NCI-H1417 (cell line): ENCODE measurements at places on chromosomes 16 and 17.
A peak's percentile ranks its signal among the peaks of the same experiment; 100 is the strongest.

DNA sequence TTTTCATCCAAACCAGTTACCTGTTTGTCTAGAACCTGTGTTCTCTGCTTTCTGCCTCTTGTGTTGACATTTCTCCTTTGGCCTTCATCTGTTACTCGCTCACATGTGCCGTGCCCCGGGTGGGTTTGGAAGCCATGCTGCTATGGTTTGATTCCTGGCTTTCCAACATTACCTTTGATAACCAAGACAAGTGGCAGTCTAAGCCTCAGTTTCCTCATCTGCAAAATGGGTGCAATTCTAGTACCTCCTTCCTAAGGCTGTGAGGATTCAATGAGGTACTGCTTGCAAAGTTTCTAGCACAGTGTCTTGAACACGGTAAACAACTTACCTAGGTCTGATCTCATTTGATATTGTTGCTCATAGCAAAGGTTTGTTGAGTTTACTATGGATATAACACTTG, 665.0 kb downstream of the WWOX start:
- no peak for DNase-seq

- DNase-seq: no peak
Observed at GRCh38 chr17:56779322-56779721, 54.4 kb downstream of the C17orf67 start.

- DNase-seq: no peak
Observed at GRCh38 chr16:49698453-49698815, 157.5 kb downstream of the ZNF423 start.

- no peak for DNase-seq
Observed at GRCh38 chr16:7487574-7488323, 155.1 kb downstream of the RBFOX1 start.

DNA sequence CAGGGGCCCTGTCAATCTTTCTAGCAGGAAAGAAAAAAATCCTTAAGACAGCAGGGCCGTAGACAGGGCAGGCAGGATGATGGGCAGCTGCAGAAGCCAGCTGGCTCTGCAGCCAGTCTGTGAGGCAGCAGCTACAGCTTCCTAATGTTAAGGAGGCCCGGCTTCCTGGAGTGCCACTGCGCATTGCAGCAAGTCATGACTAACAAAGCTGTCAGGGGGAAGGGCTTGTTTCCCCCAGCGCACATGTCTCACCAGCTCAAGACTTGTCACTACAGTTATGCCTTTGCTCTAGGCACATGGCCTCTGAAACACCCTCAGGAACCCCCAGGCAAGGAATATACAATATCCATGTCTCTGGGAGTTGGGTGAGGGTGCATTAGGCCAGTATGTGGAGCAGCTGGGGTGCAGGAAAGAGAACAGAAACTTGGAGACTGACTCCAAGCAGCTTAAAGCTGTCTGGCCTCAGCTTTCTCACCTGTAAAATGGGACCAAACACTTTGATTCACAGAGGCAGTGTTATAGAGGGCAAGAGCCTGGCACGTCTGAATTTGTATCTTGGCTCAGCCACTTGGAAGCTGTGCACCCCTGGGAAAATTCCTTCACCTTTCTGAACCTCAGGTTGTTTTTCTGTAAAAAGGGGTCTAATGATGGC, 220.0 kb downstream of the HAPSTR1 start:
- DNase-seq: no peak

DNA sequence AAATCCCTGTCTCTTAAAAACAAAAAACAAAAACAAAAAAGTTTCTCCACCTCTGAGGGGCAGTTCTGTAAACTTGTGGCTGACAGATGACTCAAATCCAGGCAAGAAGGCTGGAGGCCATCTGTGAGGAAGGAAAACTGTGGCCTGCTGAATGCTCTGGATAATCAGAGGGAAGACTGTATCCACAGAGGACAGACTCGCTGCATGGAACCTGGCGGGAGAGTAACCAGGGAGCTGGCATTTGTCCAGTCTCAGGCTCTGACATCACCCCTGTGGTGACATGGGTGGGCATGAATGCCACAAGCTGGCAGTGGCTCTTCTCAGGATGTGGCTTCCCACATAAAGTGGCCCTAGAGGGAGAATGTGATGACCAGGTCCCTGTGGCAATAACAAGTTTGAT, 2.8 kb upstream of the KSR1 start:
- DNase-seq: no peak

DNA sequence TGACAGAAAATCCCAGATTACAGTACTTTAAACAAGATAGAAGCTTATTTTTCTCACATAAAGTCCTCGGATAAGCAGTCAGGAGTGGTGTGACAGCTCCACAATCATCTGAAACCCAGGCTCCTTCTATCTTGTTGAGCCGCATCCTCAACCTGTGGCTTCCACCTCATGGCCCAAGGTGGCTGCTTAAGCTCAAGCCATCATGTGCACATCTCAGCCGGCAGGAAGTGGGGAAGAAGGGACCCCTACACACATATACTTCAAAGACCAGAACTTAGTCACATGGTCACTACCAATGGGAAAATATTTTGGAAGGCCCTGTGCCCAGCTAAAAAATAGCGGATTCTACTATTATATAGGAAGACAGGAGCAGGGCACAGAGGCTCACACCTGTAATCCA, 11.0 kb upstream of the FBXO47 start:
- no peak for DNase-seq

GRCh38 chr16:17313085-17313611, 157.6 kb downstream of the XYLT1 start:
- no peak for DNase-seq

GRCh38 chr16:81873843-81874752, 95.0 kb downstream of the PLCG2 start:
- peak; percentile 16 for DNase-seq

- DNase-seq: no peak
Observed at GRCh38 chr16:54006693-54007092, 279.9 kb downstream of the IRX3 start.

DNA sequence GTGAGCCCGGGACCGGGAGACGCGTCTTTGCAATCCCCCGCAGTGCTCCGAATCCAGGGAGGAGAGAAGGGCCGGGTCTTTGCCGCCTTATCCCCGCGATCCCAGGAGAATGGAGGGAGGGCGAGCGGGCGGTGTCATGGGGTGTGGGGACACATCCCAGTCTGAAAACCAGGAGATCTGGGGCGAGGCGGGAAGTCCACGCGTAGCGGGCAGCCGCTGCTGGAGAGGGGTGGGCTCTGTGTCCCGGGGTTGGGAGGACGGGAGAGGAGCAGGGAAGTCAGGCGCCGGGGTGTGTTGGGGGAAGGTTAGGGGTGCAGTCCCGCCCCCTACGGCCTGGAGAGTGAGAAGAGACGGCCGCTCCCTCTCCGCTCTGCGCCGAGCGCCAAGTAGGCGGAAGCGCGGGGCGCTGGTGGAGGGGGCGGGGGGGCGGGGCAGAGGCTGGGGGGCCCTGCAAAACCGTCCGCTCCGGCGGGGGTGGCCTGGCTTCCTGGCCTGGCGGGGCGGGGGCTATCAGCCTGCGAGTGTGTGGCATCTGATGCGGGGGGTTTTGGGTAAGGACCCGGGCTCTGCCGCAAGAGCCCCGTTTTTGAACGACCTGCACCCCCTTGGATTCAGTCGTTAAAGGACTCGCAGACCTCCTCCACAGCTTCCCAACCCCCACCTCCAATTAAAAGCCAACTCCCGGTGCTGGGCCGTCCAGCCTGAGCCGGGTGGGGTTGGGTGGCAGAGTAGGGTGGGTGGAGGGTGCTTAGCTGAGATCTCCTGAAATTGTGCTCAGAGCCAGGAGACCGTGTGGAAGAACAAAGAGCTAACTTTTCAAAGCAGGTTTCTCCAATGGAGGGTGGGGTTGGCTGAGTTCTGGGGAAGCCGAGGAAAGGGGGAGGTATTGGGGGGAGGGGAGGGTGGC, 654 bp downstream of the LASP1 start:
- DNase-seq: peak; percentile 24

- DNase-seq: no peak
Observed at GRCh38 chr16:24681793-24682192, 47.7 kb upstream of the TNRC6A start.
